ENCODE measurements at places on chromosomes 2 and 18.

DNA sequence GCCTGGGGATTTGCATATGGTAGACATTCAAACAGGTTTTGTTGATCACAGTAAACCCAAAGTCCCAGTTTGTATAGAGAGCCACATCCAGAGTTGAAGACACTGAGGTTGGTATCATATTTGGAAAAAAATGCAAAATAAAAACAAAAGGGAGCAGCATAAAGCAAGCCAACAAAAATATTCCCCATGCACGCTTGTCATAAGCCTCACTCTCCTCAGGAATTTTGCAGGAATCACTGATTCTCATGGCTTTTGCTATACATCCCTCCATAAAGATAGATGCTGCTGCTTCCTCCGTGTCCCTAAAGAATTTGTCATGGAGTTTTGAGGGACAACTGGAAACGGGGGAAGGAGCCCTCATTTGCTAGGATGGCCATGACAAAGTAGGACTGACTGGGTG, 108.8 kb upstream of the TCF4 start:
- DNase-seq: no peak

- no peak for DNase-seq
Measured at GRCh38 chr2:6926071-6926732, 9.0 kb downstream of the RNF144A start.

GRCh38 chr18:42576124-42576523, 539.4 kb downstream of the RIT2 start:
- DNase-seq: no peak

DNA sequence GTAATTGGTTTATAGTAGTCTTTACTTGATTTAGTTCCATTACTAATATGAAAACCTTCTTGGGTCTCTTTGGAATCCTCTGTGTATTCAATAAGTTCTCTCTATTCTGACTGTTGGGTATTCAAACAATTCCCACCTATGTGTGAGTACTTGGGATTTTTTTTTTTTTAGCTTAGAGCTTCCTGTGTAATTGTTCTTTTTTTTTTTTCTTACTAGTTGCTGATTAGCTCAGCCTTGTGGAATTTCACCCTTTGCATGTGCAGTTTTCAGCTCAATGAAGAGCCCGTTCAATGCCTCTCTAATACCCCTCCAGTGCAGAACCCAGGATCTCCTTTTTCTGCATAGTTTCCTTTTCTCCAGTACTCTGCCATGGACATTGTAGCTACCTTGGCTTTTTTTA, 339.1 kb upstream of the GALNT5 start:
- DNase-seq: peak; percentile 16

- DNase-seq: no peak
Measured at GRCh38 chr2:43065871-43066270, 160.5 kb downstream of the ZFP36L2 start.

GRCh38 chr2:110714452-110715224, 17.7 kb upstream of the ACOXL start:
- DNase-seq: no peak

DNA sequence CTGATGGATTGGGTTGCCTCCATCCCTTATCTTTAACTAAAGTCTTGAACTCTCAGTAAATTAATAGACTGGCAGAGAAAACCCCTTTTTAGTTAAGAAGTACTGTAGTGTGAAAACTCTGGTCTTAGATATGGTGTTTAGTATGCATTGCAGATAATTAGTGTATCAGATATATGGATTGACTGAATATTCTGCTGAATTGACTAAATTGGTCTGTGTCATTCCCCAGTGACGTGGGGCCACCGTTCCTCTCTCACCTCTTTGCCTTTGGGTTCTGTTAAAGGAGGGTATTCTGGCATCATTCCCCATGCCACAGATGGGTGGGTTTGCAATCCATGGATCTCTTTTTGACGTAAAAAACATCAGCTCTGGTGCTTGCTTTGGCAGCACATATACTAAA, 67.1 kb upstream of the XPO1 start:
- no peak for DNase-seq

GRCh38 chr2:134142903-134143302, 111.0 kb upstream of the MGAT5 start:
- DNase-seq: no peak

GRCh38 chr2:233966388-233966787, 49.2 kb downstream of the TRPM8 start:
- no peak for DNase-seq

DNA sequence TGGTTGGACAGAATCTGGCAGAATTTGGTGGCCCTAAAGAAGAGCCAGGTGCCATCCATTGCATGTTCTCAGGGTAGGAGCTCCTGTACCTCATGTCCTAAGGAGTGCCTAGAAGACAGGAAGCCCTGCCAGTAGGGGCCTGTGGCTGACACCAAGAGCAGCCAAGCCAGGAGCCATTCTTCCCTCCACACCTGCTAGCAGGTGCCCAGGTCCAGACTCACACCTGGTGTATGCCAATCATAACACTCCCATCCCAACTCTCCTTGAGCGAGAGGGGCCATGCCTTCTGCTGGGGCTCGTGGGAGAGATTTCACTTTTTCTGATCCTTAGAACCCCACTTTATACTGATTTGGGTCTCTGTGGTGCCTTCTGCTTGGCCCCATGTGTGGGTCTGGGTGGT, 26.5 kb upstream of the TMEM37 start:
- no peak for DNase-seq

DNA sequence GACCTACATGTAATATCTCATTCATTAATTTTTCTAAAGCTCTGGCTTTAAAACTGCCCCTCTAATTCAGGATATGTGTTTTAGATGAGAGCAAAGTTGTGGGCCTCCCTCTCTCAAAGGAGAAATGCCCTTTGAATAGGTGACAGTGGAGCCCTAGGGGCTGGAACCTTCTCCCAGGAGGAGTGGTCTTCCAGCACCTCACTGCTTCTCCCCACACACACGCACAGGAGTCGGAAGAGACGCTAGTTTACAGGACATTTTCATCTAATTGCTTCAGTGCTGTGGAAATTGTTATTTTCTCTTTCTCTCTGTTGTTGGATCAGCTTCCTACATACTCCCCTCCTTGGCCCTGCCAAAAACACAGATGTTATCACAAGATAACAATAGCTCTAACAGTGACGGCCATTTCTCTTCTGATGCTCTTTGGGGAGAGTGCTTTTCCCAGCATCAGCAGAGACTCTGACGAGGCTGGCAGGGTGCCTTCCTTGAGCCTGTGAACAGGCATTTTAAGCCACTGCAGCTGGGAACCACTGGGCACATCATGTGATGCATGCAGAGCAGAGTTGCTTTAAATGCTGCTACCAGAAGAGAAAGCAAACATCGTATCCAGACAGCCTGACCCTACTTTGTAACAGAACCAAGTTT, 209.4 kb upstream of the SP5 start:
- peak; percentile 52 for DNase-seq

DNA sequence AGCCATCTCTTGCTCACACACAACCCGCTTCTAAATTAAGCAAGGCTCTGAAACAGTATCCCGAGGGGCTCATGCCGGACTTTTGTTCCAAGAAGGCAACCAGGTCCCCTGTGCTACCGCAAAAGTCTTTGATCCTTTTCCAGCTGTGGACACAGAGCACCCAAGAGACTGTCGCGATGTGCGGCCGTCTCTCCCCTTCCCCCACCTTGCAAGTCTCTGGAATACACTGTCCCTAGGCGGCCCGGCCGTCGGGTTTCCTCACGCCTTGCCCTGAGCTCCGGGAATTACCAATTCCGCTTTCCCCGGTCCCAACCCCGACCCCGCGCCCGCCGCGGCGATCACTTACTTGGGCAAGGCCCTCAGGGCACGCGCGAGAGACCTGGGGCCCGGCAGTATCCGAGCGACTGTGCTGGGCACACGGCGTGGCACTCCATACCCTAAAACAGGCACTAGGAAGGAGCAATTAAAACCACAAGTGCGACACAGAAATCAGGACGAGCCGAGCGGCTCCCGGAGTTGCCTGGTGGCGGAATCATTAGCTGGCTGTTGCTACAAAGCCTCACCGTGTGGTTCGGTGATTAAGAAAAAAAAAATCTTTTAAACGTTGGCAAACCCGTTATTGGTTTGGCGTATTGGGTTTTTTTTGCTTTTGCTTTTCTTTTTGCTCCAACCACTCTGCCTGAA, 2.2 kb upstream of the DLX1 start:
- peak; percentile 73 for DNase-seq

DNA sequence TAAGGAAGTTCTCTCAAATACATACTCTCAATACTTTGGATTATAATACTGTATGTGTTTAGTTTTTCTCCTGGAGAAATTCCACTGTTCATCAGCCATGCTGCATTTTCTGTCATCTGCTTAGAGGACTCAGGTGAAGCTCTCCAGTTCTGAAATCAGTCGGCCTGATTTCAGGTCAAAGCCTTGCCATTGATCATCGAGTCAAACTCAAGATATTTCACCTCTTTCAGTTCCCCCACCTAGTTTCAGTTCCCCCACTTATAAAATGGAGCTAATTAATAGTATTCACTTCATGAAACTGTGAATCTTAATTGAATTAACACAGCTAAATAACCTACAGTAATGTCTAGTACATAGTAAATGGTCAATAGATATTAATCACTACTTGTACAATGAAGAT, 75.3 kb upstream of the L3MBTL4 start:
- DNase-seq: no peak

- peak; percentile 83 for DNase-seq
Measured at GRCh38 chr2:112941753-112942653, 31.0 kb downstream of the IL37 start.

DNA sequence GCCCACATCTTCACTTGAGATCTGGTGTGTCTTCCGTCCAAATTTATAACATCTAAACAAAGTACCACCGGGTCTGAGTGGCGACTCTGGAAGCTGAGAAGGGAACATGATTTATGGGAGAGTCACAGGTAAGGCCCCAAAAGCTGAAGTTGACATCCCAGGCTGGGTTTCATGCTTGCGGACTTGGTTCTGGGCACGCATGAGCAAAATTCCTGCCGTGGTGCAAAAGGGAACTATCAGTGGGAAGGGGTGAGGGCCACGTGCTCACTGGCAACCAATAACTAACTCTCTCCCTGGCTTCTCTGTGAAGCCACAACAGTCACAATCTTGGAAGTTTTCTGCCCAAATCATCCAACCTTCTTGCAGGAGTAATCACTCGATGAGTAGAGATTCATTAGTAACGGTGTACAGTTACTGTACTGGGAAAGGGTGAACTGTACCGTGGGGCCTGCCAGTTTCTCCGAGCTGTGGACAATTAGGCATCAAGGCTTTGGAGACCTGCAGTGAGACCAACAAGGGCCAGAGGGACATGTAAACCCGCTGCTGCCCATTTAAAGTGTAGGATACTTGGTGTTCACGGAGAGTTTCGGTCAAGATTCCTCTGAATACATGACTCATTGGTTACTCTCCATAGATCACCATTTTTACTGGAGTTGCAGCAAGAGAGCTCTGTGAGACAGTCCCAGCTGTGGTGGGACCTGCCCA, 69.4 kb upstream of the ASB18 start:
- DNase-seq: no peak

GRCh38 chr2:196125596-196125995, 45.8 kb downstream of the STK17B start:
- no peak for DNase-seq

- no peak for DNase-seq
Measured at GRCh38 chr2:191173206-191173605, 22.4 kb upstream of the STAT4 start.

DNA sequence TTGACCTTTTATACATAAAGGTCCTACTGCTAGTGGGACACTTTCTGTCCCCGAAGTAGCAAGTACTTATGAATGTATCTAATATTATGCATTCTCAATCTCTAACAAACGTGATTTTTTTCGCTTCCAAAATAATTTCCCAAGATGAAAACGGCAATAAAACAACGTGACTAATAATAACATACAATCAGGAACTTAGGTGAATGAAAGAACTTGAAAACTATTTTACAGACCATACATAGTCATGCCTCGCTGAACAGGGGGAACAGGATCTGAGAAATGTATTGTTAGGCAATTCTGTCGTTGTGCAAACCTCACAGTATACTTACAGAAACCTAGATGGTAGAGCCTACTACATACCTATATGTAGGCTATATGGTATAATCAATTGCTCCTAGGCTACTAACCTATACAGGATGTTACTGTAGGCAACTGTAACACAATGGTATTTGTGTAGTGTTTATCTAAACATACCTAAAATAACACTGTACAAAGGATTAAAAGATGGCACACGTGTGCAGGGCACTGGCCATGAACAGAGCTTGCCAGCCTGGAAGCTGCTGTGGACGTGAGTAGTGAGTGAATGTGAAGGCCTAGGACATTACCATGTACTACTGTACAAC, 2.5 kb downstream of the RTN4 start:
- DNase-seq: no peak

DNA sequence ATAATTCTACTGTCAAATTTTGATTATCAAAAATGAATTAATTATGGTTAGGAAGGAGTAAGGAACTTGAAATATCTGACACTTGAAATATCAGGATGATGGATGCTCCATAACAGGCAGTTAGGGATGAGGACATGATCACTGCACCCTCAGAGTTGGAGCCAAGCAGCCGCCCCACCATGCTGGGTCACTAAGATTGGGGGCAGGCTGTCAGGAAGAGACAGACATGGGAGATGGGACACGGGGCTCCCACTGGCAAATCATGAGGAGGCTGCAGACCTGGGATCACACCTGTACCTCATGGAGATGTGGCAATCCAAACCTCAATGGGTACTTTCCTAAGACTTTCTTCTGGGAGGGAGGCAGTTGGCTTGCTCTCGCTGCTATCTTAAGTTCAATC, 982.0 kb upstream of the ZEB2 start:
- no peak for DNase-seq

DNA sequence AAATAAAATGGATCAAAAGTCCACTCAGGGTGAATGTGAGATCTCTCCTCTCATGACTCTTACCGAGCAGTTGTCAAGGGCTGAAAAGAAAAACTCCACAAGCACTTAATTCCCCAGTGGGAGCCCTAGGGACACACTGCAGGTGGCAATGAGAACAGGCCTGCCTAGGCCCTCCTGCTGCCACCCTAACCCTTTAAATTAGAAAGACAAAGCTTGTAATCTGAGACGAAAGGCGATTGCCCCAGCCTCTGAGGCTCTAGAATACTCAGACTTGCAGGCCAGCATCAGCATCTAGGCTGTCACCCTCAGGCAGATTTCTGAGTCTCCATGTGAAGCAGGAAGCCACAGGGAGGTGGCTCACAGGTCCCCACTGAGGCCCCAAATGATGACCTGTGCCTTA, 457.0 kb upstream of the MYT1L start:
- DNase-seq: peak; percentile 93

Measured in ELF-1 (cell line).